ENCODE measurements at places on chromosomes 3 and 15.

- DNase-seq: peak; percentile 61
- H3K4me3 ChIP-seq: no peak within 1 kb of the TSS
- no peaks in the 10 kb centered on the region for H3K36me3 ChIP-seq
- H3K4me1 ChIP-seq: peaks cover 4% of the 10 kb centered on the region
- H3K27me3 ChIP-seq: no peaks in the 10 kb centered on the region
- H3K27ac ChIP-seq: no peak within 1 kb of the TSS
These were observed at the start of gene GCSAM for GRCh38 chr3:112132975-112133448. GCSAM (minus strand) TSS chr3:112133248; CDS start chr3:112133120, 128 bp downstream.

DNA sequence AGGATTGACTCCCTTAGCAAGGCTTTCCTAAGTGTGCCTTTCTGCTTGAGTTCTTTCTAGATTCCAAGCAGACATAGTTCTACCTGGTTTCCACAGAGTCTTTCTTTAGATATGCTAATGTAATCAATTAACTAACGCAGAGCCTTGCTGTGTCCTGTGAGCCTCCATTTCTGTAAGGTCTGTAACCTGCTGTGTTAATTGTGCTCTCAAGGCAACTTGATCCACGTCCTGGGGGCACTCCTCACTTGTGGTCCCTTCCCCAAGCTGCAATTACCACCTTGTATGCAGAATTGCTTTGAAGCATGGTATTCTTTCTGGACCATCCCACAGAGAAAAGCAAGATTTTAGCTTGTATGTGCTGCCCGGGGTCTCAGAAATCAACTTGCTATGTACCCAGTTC lies 29.5 kb upstream of the THSD4 start:
- H3K27me3 ChIP-seq: peaks cover 3% of the 10 kb centered on the region
- no peaks in the 10 kb centered on the region for H3K36me3 ChIP-seq
- H3K4me3 ChIP-seq: no peak overlapping the region
- DNase-seq: no peak

DNA sequence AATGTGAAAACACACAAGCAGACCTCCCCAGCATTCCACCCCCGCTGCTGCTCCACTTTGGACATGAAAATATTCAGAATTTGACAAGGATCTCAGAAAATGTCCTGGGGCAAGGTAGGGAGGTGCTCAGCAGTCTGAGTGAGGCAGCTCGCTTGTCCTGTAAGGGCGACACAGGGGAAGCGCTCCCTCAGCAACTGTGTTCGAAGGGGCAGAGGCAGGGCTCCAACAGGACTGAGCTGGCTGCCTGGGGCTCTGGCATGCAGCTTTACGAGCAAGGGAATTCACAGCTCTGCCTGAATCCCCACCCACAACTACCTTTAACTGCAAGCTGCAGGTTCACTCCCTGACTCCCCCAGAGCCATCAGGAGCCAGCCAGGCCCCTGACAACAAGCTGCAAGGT lies 287.0 kb upstream of the LYSMD4 start:
- no peak overlapping the region for H3K27ac ChIP-seq
- H3K27me3 ChIP-seq: no peaks in the 10 kb centered on the region
- H3K36me3 ChIP-seq: no peaks in the 10 kb centered on the region
- H3K4me1 ChIP-seq: no peaks in the 10 kb centered on the region
- DNase-seq: no peak
- H3K4me3 ChIP-seq: no peak overlapping the region

GRCh38 chr3:12952343-12953200 lies 111.2 kb upstream of the RPL32 start:
- H3K4me3 ChIP-seq: no peak overlapping the region
- no peaks in the 10 kb centered on the region for H3K27me3 ChIP-seq
- no peak for DNase-seq
- H3K27ac ChIP-seq: peak overlapping the region; percentile 78
- H3K4me1 ChIP-seq: peaks cover 96% of the 10 kb centered on the region
- H3K36me3 ChIP-seq: no peaks in the 10 kb centered on the region
